NCI-H2081 treated with DMSO at 0.1 percent for 48 hours (cell line): ENCODE measurements at places on chromosomes 12 and 14.

GRCh38 chr14:99576761-99577705 lies 27.0 kb downstream of the CCDC85C start:
- no peak for DNase-seq

- DNase-seq, result peak; percentile 44
These were observed 146.3 kb downstream of the CAND1 start for GRCh38 chr12:67415473-67415872.

- no peak for DNase-seq
These were observed 439.4 kb upstream of the DCN start for GRCh38 chr12:91622037-91622436.

DNA sequence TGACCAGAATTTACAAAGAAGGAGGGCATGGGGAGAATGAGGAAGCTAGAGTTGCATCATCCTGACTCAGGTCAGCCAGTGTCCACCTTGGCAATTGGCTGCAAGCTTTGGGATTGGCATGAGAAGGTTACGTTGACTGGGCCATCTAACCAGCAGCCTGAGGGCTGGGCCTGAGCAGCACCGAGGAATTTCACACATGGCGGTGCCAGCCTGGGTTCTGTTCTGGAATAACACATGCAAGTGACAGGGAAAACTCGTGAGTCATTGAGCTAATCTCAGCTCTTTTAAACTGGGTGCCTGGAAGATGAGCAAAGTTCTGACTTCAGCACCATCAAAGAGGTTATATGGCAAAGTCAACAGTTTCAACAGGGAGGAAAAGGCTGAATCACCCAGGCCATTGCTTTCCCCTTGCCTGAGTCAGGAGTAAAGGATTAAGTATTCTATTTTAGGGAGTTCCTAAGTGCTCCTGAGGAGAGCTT lies 543.2 kb upstream of the TBX3 start:
- DNase-seq, result no peak

DNA sequence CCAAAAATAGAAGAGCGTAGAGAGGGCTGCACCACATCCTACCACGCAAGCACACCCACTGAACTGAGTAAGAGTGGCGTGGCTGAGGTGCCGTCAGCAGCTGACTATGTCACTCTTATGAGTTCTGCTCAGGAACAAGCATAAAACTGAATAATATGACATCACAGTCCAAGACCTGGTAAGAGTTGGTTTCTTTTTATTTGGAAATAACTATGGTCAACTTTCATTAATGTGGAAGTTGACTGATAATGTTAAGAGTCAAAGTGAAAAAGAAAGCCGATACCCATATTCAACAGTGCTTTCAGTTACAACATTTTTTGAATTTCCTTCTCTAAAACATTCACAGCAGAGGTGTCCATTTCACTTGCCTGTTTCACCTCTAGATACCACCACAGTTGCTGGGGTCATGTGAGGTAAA lies 44.6 kb downstream of the GNS start:
- no peak for DNase-seq

DNA sequence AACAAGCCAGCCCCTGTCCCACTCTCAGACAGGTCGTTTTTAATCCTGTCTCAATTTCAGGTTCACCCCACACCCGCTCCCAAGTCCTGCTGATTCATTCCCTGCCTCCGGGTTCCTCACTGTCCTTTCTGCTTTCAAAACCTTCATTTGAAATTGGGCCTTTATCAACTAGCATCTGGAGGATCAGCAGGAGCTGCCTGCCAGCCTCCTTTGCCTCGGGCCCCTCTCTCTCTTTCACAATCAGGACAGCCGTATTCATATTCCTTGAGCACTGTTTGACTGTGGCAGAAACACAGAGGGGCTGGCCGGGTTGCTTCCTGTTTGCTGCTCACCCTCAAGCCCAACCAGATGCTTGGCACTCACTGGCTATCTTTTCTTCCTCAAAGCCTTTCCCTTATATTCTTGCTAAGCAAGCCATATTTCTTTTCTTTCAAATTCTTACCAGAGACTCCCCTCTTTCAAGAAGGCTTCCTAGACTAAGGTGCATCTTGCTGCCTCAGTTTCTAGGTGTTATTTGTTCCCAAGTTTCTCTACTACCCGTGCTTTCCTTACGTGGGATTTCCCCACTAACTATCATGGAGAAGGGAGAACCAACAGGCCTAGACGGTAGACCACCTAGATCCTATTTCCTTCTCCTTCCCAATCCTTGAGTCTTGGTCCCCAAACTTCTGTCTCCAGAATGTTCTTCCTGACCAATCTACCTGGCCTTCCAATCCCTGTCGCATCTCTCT lies 3.0 kb downstream of the GALNT6 start:
- no peak for DNase-seq

- no peak for DNase-seq
These were observed 6.4 kb downstream of the ITGB7 start for GRCh38 chr12:53200458-53201176.

DNA sequence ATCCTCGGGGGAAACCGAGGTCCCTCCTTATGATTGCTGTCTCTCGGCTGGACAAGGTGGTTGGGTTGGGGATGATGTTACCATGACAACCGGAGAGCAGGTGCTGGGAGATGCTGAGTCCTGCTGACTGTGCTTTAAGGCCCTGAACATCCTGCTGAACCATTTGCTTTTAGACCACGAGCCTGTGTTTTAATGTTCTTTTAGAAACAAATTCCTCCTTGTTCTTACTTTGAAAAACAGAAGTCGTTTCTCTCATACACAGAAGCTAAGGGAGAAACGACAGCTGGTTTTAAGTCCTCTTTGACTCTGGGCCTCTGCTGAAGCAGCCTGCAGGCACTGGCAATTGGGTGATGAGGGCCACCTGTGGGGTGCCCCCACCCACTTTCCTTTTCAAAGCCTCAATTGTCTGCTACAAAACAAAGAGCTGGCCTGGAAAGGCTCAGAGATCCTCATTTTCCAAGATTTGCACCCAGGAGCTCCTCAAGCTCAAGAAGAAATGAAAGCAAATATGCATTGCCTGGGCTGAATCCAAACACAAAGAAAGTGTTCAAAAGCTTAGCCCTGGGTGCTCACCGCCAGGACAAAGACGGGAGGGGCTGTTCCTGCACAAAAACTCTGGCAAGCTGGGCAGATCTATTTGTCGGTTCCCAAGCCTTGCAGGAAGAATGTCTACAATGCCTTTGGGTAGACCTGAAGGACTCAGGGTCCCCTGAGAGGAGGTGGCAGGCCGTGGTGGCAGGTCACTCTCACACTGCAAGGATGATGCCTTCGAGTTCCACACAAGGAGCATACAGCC lies 90.0 kb upstream of the CLMN start:
- no peak for DNase-seq

GRCh38 chr14:24885410-24885913 lies 164.5 kb downstream of the STXBP6 start:
- no peak for DNase-seq

DNA sequence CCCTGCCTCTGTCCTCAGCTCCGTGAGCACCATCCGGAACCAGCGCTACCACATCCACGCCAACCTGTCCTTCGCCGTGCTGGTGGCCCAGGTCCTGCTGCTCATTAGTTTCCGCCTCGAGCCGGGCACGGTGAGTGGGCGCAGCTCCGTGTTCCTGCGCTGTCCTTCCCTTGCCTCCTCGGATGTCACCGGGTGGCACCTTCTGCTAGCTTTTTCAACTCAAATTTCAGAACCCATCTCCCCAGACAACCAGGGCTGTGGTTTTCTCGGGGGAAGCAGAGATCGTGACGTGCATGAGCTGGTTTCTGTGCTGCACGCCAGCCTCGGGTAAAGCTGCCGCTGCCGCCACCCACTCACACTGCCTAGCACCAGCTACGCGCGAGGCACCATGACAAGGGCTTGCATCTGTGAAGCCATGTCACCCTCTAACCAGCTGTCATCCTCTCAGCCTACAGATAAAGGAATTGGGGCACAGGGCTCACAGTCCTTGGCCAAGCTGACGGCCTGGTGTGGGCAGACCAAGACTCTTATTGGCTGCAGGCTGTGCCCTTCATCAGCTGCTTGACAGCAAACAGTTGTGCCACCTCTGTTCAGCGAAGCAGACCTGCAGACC lies 152.1 kb downstream of the ADGRD1 start:
- DNase-seq, result no peak

- no peak for DNase-seq
These were observed 6.5 kb downstream of the DDX51 start for GRCh38 chr12:132137483-132138125.

- no peak for DNase-seq
These were observed 95.0 kb downstream of the CRADD start for GRCh38 chr12:93772003-93772700.

DNA sequence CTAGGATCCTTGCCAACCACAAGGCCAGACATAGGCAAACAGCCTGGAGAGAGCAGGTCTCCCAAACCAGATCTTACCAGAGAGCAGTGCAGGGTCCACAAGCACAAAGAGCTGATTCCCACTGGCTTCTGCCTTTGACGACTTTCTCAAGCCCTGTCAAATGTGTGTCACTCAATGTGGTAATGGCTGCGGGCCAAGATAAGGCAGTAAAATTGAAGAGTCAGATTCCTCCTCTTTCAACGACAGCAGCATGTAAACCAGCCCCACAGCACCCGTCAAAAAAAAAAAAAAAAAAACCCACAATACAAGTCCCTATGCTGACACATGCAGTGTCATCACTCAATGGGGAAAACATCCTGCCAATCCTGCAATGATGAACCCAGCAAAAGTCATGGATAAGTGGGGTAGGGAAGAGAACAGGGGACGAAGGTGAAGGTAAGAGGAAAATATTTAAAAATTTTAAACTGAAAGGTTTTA lies at the start of gene STON2:
Gene STON2, minus strand, starts transcription at position 123 of the 477 bp plus-strand sequence. CDS start 1,942 bp downstream, outside the sequence.
- no peak for DNase-seq

- no peak for DNase-seq
These were observed 152.2 kb upstream of the BMP4 start for GRCh38 chr14:54108481-54109471.

- no peak for DNase-seq
These were observed 120.9 kb downstream of the TMEM132C start for GRCh38 chr12:128387811-128388422.

DNA sequence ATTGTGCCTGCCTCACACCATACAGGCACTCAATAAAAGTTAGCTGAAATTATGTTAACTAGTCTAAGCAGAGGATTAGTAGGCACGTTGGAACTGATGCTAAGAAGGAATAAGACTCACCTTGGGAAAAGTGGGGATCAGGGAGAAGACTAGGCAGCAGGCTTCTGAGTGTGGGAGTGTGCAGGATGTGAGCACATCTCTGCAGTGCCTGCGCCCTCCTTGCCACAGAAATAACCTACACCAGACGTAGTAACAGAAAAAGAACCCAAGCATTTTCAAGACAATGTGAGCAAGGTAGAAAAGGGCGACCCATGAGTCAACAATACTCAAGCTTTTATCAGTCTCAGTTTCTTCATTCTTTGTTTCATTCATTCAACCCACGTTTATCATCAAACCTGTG lies 113.9 kb downstream of the CACNA1C start:
- DNase-seq, result no peak

GRCh38 chr14:103206836-103207387 lies 83.7 kb downstream of the TNFAIP2 start:
- DNase-seq, result no peak

GRCh38 chr12:11517080-11517479 lies 121.7 kb upstream of the PRB2 start:
- DNase-seq, result no peak

DNA sequence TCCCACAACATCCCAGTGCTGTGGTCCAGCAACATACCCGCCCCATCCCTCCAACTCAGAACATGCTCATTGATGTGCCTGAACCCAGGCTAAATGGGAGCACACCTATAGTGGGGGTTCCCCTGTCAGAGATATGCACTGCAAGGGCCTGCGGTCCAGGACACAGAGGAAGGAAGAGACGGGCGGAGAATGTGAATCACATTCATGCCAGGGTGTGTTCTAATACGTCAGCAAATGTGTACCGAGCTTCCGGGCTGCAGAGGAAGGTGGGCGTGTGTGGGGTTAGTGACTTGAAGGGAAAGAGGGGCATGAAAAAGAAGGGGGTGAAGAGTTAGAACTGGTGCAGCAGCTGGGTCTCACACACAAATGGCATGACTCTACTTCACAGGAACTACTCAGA lies 83.7 kb downstream of the DPF3 start:
- no peak for DNase-seq

DNA sequence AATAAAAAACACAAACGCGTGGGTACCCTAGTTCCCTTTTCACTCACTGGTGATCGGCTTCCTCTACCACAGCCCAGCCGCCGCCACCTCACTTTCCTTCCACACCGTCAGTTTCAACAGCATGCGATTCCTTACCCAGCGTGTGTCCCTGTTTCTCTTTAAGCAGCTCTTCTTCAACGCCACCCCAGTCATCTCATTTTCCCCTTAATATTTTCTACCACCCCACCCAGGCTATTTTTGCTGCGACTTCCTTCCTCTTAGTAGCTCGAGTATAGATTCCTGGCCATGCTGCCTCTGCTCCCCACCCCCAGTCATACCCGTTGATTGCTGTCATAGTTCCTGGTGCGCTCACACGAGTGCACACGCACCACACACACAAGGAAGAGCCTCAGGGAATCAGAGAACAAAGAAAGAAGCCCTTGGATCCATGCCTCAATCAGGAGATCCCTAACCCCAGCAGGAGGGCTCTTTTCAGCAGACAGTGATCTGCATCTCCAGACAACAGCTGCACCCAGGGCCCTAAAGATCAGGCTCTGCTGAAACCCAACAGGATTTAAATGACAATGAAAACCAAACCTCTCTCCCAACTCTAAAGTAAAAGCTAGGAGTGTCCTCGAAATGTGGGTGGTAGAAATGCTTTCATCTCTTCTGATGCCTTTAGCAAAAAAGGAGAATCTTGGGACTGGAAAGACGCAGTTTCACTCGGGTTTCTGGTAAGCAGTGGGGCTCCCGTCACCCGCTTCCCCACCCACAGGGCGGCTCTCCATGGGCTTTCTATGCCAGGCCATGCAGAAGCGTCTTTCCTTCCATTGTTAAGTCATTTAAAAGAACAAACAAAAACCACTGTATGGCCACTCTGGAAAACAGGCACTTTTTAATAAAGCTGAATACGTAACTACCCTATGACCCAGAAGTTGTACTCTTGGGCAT lies 23.8 kb downstream of the VPS37B start:
- DNase-seq, result peak; percentile 46

- no peak for DNase-seq
These were observed 1.7 kb upstream of the TNS2 start for GRCh38 chr12:53048033-53048779.

DNA sequence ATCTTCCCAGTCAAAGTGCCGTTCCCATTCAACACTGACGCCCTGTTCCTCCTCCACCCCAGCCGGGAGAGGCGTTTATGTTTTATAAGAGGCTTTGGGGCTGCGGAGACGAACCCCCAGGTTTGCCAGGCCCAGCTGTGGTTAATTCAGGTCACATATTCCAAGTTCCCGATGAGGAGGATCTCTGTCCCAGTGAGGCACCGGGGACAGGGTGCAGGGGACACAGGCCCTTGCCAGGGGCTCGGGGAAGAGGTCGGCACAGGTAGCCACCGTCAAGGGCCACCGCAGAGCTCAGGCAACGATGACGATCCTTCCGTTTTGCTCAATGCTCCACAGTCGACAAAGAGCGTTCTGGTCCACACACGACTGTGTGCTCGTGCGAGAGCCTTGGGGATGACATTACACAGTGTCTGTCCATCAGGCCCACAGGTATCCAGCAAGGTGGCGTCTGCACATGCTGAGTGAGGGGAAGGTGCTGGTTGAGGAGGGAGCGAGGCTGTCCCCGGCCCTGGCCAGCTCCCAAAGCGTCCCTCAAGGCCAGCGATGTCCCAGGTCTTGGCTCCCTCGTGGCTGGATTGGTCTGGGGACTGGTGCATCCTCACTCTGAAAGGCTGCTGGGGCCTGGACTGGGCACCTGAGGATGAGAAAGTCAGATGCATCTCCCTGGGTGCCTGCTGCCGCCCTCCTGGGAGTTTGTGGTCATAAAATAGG lies 189.2 kb upstream of the C14orf180 start:
- no peak for DNase-seq

- no peak for DNase-seq
These were observed 460.9 kb upstream of the SYT1 start for GRCh38 chr12:78403681-78404080.

GRCh38 chr12:102562836-102563425 lies 82.6 kb upstream of the IGF1 start:
- no peak for DNase-seq
